K562 (cell line): ENCODE measurements at places on chromosomes 5 and 9.

DNA sequence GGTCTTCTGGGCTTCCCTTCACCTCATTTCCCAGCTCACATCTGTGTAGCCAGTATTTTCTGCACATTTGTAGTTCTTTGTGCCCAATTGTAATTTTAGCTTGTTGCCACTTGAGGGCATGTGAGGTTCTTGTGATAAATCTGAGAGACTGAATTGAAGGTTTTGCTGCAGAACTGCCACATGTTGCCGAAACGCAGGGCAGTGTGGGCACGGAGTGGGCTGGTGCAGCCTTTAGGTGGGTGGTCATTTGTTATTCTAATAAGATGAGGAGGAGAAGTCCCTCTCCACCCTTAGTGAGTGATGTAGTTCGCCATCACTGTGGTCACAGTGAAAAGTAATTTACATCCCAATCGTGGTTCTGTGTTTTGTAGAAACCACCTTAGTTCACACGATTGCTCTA is 21.2 kb downstream of the OTULIN start:
- DNase-seq: no peak

DNA sequence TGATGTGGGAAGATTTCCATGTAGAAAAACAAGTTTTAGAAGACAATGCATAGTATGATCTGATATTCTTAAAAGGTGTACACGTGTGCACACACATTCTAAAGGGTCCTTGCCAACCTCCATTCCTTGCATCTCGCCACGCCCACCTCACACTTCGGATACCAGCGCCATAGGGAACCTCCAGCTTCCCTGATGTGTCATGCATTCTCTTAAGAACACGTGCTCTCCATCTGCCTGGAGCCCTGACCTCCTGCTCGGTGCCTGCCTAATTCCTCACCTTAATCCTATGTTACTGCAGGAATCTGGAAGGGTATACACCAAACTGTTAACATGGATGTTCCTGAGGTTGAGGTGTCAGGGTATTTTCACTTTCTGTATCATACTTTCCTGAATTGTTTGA is 63.1 kb downstream of the PTCD2 start:
- DNase-seq: no peak

DNA sequence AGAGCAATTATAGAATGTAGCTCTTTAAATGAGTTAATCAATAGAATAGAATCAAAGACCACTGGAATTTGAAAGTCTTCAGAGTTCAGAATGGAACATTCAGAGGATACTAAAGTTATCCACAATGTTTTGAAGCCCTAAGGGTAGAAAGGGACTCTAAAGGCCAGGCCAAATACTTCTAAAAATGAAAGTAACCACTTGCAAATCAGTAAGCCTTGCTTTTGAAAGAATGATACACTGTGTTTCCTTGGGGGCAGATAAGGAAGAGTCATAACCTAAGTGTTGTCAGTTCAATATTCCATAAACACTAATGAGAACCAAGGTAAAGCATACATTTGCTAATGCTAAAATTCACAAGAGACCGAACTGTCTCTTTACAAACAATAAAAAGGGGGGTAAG is 813.5 kb downstream of the PTPRD start:
- no peak for DNase-seq

GRCh38 chr5:146717951-146718350 is 160.6 kb downstream of the PPP2R2B start:
- DNase-seq: no peak

- DNase-seq: no peak
Measured at GRCh38 chr5:101260857-101261256, 357.8 kb upstream of the ST8SIA4 start.

- no peak for DNase-seq
Measured at GRCh38 chr5:10489810-10490426, 48.2 kb downstream of the ROPN1L start.

- no peak for DNase-seq
Measured at GRCh38 chr5:172624083-172624995, 16.7 kb upstream of the NEURL1B start.

DNA sequence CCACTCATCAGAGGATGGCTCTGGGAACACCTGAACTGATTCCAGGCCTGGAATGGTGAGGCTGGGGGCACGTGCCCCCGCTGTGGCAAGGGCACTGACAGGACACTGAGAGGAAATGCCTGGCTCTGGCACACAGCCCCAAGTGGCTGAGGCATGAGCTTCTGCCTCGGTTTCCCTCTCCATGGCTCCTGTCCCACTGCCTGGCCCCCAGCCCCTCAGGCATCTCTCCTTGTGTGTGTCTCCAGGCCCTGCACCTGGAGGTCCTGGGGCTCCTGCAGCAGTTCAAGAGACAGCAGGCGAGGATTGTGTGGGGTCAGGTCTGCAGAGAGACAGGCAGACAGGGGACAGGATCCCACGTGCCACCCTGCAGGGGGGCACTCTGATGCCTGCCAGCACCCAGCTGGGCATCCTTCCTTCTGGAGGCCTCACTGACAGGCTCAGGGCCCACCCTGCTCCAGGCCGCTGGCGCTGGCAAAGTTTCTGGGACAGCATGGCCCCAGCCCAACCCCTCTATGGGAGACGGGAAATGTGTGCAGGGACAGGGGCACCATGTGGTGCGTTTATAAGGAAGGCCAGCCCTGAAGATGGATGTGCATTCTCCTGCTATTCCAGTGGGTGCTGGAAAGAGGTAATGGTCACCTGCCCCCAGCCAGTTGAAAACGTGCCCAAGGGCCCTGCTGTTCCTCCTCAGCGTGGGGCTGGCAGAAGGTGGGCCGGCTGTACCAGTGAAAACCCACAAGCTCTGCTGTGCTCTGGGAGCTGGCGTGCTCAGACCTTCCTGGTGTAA is 66.0 kb downstream of the RASGEF1C start:
- no peak for DNase-seq

GRCh38 chr5:89213573-89213972 is 330.6 kb upstream of the MEF2C start:
- DNase-seq: no peak

- DNase-seq: no peak
Measured at GRCh38 chr9:69443178-69443577, 118.2 kb downstream of the ENTREP1 start.

DNA sequence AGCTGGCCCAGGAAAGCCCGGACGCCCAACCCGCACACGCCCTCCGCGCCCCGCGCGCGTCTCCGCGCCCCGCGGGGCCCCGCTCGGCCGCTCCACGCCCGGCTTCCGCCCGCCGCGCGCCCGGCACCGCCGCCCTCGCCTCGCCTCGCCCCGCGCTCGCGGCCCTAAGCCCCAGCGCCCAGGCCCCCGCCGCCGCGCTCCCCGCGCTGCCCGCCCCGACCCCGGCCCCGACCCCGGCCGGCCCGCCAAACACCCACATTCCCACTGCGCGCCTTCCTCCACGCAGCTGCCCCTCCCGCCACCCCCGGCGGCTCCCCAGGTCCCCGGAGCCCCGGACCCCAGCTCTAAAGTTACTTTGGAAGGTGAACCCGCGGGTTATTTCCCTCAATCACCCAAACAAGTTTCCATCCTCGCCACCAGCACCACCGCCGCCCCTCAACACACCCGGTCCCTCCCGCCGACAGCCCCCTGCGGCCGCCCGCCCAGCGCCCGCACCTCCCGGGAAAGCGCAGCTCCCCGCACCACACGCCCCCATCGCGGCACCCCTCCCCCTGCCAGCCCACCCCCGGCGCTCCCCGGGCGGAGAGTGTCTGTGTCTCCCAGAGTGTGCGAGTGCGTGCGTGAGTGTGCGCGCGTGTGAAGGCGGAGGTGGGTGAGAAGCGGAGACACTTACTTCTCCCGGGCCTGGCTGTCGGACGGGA is 439 bp downstream of the SSBP2 start:
- DNase-seq: peak; percentile 31

GRCh38 chr9:133786371-133786753 is 48.2 kb upstream of the SARDH start:
- no peak for DNase-seq

GRCh38 chr9:19162026-19162366 is 34.7 kb upstream of the PLIN2 start:
- DNase-seq: no peak

DNA sequence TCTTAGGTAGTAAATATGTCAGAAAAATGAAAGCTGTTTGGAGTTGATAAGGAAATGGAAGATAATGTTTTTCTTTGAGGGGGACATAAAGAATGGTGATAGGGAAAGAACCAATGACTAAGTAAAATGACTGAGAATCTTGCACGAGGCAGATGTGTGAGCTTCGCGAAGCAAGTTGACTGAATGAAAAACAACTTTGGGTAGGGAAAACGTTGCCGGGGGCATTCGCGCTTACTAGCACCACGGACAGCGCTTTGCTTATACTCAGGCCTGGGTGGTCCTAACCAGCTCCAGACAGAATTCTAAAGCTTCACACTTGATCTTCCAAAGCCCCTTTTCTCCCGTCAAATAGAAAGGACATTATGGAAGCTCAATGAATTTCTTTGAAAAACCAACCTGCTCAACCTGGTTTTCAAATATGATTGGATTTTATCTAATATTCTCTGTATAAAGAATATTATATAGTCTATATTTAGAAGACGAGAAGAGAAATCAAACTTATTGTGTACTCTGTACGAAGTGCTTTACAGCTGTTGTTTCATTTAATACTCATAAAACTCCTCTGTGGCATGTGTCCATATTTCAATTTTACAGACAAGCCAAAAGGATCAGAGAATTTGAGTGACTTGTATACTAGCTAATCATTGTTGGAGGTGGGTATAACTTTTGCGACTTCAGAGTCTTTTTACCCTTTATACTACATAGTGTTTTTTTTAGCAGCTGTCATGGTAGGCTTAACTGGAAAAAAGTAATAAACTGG is 1.9 kb upstream of the CDKN2B start:
- no peak for DNase-seq

- no peak for DNase-seq
Measured at GRCh38 chr5:52690236-52690768, 97.4 kb upstream of the ITGA1 start.

DNA sequence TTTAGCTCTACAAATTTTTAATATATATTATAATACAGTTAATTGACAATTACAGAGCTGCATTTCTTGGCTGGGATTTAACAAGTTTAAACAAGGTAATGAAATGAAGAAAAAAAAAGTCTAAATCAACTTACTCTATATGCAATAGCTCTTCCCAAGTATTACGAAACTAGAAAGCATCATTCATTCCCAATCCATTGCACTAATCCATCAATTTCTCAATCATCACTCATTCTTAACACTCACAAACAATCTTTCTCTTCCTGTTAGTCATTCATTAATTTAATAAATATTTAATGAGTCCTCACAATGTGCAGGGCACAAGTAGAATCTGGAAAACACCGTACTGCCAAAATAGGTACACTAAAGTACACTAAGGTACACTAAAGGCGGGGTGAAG is 42.9 kb upstream of the APBA1 start:
- no peak for DNase-seq

- no peak for DNase-seq
Measured at GRCh38 chr5:72474046-72474500, 33.1 kb downstream of the ZNF366 start.

GRCh38 chr9:106324591-106325280 is 538.2 kb upstream of the ZNF462 start:
- DNase-seq: no peak

- no peak for DNase-seq
Measured at GRCh38 chr5:144276034-144276822, 105.6 kb downstream of the KCTD16 start.

DNA sequence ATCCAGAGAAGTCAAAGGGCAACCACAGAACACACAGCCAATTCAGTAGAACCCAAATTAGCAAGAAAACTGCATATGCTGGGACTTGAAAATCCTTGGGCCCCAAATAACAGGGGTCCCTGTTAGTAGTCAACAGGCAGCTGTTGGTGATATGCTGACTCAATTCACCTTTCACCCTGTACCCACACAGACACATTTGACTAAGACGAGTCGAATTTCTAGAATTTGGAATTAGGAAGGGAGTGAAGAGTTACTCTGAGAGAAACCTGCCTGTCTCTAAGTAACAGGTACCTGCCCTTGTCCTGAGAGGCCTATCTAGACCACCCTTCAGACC is 821 bp upstream of the VCP start:
- no peak for DNase-seq

- DNase-seq: peak; percentile 58
Measured at GRCh38 chr9:136312436-136312835, 8.5 kb upstream of the CCDC187 start.

DNA sequence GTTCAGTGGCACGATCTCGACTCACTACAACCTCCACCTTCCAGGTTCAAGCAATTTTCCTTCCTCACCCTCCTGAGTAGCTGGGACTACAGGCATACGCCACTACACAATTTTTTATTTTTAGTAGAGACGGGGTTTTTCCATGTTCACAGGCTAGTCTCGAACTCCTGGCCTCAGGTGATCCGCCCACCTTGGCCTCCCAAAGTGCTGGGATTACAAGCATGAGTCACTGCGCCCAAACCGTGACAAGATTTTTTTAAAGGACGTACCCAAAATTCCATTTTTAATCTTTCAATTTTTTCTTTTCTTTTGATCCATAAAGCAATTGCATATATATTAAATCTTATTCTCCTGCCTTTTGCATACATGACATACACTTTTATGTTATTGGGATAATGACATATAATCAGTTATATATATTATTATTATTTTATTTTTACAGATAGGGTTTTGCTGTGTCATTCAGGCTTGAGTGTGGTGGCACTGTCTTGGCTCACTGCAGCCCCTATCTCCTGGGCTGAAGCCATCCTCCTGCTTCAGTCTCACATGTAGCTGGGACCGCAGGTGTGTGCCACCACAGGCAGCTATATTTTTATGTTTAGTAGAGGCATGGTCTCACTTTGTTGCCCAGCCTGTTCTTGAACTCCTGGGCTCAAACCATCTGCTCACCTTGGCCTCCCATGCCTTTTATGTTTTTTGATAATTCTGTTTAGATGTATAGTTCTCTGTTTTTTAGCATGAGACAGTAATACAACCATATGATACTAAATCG is 71.9 kb downstream of the RAB24 start:
- DNase-seq: no peak

DNA sequence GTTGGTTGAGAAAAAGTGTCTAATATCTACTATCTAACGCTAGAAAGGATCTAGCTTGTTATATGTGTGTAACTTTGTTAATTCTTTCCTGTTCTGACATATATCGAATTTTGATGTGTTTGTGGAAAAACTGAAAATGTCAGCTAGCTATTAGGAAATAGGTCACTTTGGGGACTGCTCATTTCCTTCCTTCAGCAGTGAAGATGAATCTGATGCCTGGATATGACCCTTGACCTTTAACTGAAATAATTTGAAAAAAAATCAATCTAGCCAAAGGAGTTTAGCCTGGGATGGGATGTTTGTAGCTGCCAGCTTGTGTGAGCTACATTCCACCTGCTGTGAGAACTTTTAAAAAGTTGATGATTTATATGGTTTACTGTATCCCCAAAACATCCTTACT is 66.8 kb downstream of the CD180 start:
- DNase-seq: no peak

DNA sequence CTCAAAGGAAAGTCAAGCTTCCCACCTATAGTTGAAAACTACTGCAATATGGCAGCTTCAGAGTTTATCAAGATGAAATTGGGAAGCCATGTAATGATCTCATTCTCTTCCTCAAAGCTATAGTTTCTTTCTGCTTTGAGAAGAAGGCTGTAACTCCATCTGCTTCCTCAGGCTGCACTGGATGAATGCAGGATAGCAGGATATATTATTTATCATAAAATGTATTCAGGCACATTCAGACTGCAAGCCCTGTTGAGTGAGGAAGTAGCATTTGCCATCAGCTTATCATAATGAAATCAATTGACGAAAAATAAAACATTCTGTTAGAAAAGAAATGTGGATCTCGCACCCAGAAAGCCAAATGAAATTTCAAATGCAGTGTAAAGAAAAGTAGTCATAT is 560 bp downstream of the ATP10B start:
- no peak for DNase-seq
